ENCODE measurements at places on chromosomes 6 and 20. TPM values are rescaled to one million over a fixed set of nuclear protein-coding genes. Genes with fewer than 3 reads are reported as not detected.

BLCAP gene
- total RNA-seq = 50.1 TPM

DNA sequence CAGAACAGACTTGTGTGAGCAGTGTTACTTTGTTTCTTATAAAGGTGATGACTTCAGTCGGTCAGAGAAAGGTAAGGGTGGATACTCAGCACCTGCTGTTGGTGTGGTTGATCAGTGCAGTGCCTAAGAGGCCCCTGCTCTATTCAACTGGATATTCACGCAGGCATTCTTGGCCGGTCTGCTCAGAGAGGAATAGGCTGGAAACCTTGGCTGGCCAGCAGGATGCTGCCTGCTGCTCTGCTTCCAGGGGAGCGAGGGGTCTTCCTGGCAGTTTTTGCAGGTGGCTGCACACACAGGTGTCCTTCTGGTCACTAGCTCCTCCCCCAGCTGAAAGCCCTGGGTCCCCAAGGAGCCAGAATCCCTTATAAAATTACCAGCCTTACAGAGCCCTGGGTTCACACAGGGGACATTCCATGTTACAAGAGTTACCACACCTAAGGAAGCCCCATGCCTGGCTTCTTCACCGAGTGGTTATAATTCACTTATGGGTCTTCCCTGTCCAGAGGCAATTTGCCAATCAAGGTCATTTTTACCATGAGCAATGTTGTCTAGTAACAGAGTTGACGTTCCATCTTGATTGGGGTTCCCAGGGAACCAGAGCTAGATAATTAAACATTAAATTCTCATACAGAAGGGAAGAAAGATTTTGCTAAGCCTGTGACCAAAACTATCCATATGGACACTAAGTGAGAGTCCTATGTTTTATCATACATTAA, 16.4 kb downstream of the SYNJ2 start:
- no peak for DNase-seq
- H3K4me1 ChIP-seq = peaks cover 77% of the 10 kb centered on the region
- 0 out of 2 replicates have a peak, but pooled peaks cover 2% of the 10 kb centered on the region for H3K36me3 ChIP-seq
- no peaks in the 10 kb centered on the region for H3K27me3 ChIP-seq
- no peak overlapping the region for H3K4me3 ChIP-seq

DPPA5 gene
- total RNA-seq = not detected

GRCh38 chr6:106084989-106085691, 996 bp upstream of the PRDM1 start:
- H3K27ac ChIP-seq = peak overlapping the region; percentile 67
- no peaks in the 10 kb centered on the region for H3K36me3 ChIP-seq
- peak overlapping the region; percentile 63 for H3K4me3 ChIP-seq
- peaks cover 24% of the 10 kb centered on the region for H3K4me1 ChIP-seq
- no peak for DNase-seq

DNA sequence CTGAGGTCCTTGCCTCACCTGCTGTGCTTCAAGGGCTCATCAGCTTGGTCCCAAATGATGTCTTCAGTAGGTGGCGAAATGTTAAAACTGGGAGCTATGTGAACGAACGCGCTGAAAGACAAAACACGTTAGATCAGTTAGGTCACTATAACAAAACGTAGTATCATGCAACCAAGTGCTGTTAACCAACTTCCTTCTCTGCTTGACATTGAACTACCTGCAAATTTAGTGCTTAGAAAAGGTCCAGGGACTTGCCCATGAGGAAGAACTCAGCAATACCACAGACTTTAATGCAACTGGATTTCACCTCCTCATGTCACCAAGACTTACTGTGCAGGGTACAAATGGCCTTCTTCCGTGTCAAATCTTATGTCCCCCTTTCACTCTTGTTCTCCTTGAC, 24.8 kb downstream of the BACH2 start:
- H3K36me3 ChIP-seq = no peaks in the 10 kb centered on the region
- no peaks in the 10 kb centered on the region for H3K27me3 ChIP-seq
- no peak overlapping the region for H3K27ac ChIP-seq
- no peak for DNase-seq

- no peak overlapping the region for H3K4me3 ChIP-seq
- no peaks in the 10 kb centered on the region for H3K27me3 ChIP-seq
- H3K36me3 ChIP-seq = no peaks in the 10 kb centered on the region
- H3K27ac ChIP-seq = no peak overlapping the region
Observed at GRCh38 chr6:67047996-67048395, 1341.0 kb upstream of the EYS start.

GRCh38 chr6:2959909-2960719, 11.3 kb downstream of the SERPINB6 start:
- no peak overlapping the region for H3K27ac ChIP-seq
- H3K27me3 ChIP-seq = no peaks in the 10 kb centered on the region
- H3K4me1 ChIP-seq = peaks cover 18% of the 10 kb centered on the region
- no peak for DNase-seq
- H3K4me3 ChIP-seq = no peak overlapping the region
- H3K36me3 ChIP-seq = no peaks in the 10 kb centered on the region

RAD21L1 gene
- total RNA-seq = 1.0 TPM

GRCh38 chr6:53986165-53986720, 125.0 kb upstream of the MLIP start:
- H3K36me3 ChIP-seq = no peaks in the 10 kb centered on the region
- no peak overlapping the region for H3K4me3 ChIP-seq
- DNase-seq = peak; percentile 39
- 0 out of 2 replicates have a peak, but pooled peaks cover 4% of the 10 kb centered on the region for H3K27me3 ChIP-seq
- H3K27ac ChIP-seq = no peak overlapping the region
- no peaks in the 10 kb centered on the region for H3K4me1 ChIP-seq

DNA sequence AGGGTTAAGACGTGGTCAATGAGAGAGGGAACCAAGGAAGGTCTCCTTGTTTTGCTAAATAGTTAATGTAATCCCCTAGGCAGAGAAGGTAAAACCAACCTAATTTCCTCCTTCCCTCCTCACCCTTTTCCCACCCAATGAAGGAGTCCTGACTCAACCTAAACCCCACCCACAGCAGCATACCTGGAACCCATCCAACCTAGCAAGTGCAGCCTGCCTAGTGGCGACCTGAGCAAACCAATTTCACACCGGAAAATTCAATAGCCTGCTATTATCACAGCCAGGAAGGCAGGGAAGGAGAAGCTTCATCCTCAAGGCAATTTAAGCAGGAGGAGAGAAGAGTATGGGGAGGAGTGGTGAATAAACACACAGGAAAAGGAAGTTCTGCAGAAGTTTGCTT, 46.9 kb downstream of the OSTM1 start:
- no peaks in the 10 kb centered on the region for H3K27me3 ChIP-seq
- H3K4me1 ChIP-seq = no peaks in the 10 kb centered on the region
- no peak for DNase-seq
- no peak overlapping the region for H3K4me3 ChIP-seq

TMEM63B gene
- total RNA-seq = 54.1 TPM

- no peak overlapping the region for H3K27ac ChIP-seq
- H3K27me3 ChIP-seq = no peaks in the 10 kb centered on the region
- no peak for DNase-seq
- H3K4me3 ChIP-seq = no peak overlapping the region
- H3K36me3 ChIP-seq = no peaks in the 10 kb centered on the region
- no peaks in the 10 kb centered on the region for H3K4me1 ChIP-seq
Observed at GRCh38 chr20:16863303-16863702, 115.1 kb downstream of the OTOR start.

GRCh38 chr20:13111249-13111911, 102.6 kb downstream of the SPTLC3 start:
- no peaks in the 10 kb centered on the region for H3K36me3 ChIP-seq
- H3K4me1 ChIP-seq = no peaks in the 10 kb centered on the region
- H3K4me3 ChIP-seq = no peak overlapping the region
- H3K27me3 ChIP-seq = peaks cover 6% of the 10 kb centered on the region

DNA sequence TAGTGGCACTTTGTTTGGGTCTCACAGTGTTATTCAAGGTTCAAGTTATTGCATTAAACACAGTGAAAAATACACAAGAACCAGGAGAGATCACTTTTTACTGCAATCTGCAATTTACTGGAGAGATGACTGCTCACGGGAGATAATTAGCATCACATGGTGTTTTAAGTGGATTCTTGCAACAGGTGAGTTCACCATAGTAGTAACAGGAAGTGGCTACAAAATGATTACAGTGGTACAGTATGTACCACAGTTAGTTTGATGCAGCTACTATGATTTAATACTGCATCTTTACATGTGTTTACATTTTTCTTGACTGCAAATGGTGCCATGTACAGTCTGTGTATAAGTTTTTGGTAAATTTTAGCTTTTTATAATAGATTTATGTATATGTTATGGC, 96.5 kb upstream of the SCP2D1 start:
- no peaks in the 10 kb centered on the region for H3K4me1 ChIP-seq
- DNase-seq = no peak
- no peak overlapping the region for H3K27ac ChIP-seq

DNA sequence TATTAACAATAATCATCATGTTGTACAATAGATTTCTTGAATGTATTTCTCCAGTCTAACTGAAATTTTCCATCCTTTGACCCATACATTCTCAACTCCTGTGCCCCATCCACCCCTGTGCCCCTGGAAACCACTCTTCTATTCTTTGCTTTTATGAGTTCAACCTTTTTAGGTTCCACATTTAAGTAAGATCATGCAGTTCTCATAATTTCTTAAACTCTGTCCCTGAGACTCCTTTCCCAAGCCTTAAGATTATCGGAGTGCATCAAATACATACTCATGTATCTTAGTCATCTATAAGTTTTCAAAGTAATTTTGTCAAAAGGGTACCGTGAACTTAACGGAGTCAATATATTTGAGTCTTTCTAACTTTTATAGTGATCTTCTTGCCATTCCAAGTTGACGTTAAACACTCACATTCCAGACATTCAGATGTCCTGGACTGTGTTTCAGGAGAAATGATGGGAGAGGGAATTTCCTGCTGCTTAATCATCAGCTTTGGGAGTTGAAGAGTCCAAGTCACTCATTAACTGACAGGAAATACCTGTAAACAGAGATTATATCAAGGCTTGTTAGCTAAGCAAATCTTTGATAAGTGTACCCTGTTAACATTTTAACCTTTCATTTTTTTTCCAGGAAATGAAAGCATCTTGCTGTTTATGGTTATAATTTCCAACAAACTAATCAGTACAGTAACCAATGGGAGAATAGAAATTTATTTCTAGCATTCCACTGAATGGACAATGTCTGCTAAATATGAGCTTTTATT, 73.3 kb downstream of the ADGRG6 start:
- H3K27me3 ChIP-seq = no peaks in the 10 kb centered on the region
- H3K4me3 ChIP-seq = no peak overlapping the region
- peaks cover 90% of the 10 kb centered on the region for H3K4me1 ChIP-seq
- DNase-seq = peak; percentile 81

DNA sequence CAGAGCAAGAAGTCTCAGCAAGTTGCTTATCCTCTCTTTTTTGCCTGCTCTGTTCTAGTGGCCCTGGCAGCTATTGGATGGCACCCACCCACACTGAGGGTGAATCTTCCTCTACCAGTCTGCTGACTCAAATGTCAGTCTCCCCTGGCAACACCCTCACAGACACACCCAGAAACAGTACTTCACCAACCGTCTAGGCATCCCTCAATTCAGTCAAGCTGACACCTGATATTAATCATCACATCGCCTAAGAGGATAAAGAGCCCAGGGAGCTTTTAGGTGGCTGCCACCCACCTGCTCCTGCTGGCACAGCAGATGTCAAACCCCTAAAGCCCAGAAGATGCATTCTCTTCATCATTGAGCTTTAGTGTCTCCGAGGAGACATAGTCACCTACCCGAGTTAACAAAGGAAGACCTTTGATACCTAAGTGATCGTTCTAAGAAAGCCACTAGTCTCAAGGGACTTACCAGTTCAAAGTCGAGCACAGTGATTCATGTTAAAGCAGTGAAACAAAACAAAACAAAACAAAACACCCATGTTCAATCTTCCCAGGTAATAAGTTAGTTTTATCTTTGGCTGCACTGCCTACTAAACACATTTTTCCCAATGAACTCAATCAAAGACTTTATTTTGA, 97.7 kb upstream of the KCNQ5 start:
- DNase-seq = no peak
- H3K27me3 ChIP-seq = no peaks in the 10 kb centered on the region
- H3K27ac ChIP-seq = no peak overlapping the region
- H3K36me3 ChIP-seq = no peaks in the 10 kb centered on the region

GRCh38 chr6:11275598-11275997, 43.1 kb upstream of the NEDD9 start:
- DNase-seq = no peak
- no peak overlapping the region for H3K27ac ChIP-seq
- H3K4me3 ChIP-seq = no peak overlapping the region

DNA sequence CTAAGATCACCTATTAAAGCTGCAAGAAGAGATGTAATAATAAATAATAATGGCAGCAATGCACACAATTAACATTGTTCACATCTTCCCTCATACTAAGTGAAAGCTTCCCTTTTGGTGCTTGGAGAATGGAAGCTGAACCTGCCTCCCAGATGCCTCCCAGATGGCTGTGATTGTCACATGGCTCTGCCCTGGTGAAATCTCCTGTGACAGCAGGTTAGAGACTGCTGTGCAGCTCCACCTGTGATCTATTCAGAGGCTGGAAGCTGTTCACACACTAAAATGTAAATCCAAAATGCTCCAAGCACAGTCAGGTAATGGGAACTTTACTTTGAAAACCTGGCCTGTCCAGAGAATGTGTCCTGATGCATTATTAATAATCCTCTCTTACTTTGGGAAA, 41.7 kb upstream of the RGS17 start:
- no peaks in the 10 kb centered on the region for H3K27me3 ChIP-seq
- H3K4me1 ChIP-seq = peaks cover 3% of the 10 kb centered on the region
- no peaks in the 10 kb centered on the region for H3K36me3 ChIP-seq
- H3K4me3 ChIP-seq = no peak overlapping the region

HLA-DRB5 gene
- not detected for total RNA-seq

DNA sequence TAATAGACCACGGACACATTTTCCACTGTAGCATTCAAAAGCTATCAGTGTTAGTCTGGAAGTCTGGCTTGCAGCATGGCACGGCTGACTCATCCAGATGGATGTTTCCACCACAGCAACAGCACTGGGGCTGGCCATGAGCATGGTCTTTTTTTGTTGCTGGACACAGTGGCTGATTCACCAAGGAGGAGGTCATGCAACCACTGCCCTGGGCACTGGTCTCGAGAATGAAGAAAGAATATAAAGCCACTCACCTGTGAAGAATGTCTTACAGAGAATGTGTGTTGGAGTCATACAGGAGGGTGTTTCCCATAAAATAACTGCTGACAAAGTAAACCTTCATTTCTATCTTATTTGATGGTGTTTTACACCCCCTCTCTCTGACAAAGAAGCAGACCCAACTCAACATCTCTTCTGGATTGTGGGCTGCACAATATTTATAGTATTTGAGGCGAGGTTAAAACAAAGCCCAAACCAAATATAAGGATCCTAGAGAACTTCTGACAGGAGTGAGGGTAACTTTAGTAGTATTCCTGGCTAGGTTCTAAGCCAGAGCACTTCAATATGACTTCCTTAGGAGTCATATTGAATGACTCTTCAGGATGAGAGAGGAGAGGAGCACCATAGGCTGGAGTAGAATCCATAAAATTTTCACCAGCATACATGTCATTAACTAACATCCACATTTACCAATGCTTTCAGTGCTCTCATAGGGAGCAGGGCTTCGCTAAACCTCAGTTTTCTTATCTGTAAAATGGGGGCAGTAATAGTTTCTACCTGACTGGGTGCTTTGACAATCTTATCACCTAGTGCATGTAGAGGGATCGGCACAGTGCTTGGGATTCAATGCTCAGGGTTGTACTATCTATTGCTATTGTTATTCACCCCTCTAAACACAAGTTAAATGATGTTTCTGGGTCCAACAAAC, 121.4 kb downstream of the KIF13A start:
- no peaks in the 10 kb centered on the region for H3K36me3 ChIP-seq
- H3K4me1 ChIP-seq = peaks cover 50% of the 10 kb centered on the region
- peak overlapping the region; percentile 81 for H3K27ac ChIP-seq
- H3K4me3 ChIP-seq = no peak overlapping the region
- DNase-seq = peak; percentile 92

- no peak overlapping the region for H3K27ac ChIP-seq
- no peak for DNase-seq
- H3K4me1 ChIP-seq = peaks cover 14% of the 10 kb centered on the region
- H3K4me3 ChIP-seq = no peak overlapping the region
- H3K27me3 ChIP-seq = no peaks in the 10 kb centered on the region
- no peaks in the 10 kb centered on the region for H3K36me3 ChIP-seq
Observed at GRCh38 chr6:3061501-3061941, 6.8 kb upstream of the RIPK1 start.
